ENCODE measurements at places on chromosomes 3 and 15.

GRCh38 chr15:43793647-43794046 lies 1.5 kb downstream of the SERF2 start:
- DNase-seq = no peak

DNA sequence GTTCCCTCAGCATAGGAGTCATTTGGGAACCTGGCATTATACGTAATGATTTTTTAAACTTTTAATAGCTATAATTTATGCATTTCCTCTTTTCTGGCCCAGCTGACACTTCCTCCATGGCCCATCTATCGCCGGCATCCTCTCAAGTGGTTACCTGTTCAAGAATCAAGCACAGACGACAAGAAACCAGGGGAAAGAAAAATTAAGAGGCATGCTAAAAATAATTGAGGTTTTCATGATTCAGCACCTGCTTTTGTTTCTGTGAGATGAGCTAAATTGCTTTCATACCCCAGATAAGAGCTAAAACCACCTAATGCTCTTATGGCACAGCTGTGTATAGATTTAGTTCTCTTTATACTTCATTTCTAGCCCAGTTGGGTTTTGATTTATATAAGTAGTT lies 1.7 kb downstream of the SPCS1 start:
- no peak for DNase-seq

- no peak for DNase-seq
These were observed 13.7 kb downstream of the C3orf62 start for GRCh38 chr3:49263159-49263889.

DNA sequence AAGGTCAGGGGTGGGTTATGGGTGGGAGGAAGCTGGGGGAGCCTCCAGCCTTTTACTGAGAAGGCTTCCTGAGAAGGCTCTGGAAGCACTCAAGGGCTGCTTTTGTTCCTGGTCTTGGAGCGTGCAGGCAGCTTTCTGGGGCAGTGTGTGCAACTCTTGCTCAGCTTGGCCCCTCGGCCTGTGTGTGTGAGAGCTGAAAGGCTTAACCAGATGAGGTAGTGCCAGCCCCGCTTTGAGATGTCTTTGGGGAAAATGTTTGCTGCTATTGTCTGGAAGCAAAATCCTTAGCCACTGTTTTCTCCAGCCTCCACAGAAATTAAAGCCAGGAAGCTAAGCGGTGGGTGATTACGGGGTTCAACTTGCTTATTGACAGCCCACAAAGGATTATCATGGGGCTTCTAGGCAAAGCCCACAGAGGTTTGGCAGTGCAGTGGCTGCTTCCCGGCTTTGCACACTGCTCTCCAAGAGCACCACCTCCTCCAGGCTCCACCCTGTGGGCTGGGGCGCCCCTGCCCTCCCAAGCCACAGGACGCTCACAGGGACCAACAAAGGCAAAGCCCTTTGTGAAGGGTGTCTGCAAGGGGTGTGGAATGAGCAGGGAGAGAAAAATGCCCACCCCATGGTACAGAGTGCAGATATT lies 121.7 kb upstream of the TLE3 start:
- DNase-seq = no peak

GRCh38 chr3:6522191-6522590 lies 338.7 kb upstream of the GRM7 start:
- DNase-seq = no peak

DNA sequence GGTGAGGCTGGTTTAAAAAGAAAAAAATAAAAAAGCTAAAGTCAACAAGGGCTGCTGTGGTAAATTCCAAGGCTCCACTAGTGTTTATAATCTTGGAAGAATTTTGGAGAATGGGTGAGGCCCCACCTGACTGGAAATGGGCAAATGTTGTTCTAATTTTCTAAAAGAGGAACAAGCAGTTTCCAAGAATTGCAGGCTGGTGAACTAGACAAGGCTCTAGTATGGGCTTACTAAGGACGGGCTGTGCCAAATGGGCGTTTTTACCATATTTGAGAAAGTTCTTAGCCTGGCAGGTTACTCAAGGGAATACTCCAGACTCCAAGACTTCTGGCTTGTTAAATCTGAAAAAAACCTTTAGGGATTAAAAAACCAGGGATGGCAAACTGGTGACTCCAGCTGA lies 67.0 kb upstream of the ABHD2 start:
- DNase-seq = no peak

Measured in naive thymus-derived CD4-positive, alpha-beta T cell (primary cell).